ENCODE measurements at places on chromosomes 2 and 18.

DNA sequence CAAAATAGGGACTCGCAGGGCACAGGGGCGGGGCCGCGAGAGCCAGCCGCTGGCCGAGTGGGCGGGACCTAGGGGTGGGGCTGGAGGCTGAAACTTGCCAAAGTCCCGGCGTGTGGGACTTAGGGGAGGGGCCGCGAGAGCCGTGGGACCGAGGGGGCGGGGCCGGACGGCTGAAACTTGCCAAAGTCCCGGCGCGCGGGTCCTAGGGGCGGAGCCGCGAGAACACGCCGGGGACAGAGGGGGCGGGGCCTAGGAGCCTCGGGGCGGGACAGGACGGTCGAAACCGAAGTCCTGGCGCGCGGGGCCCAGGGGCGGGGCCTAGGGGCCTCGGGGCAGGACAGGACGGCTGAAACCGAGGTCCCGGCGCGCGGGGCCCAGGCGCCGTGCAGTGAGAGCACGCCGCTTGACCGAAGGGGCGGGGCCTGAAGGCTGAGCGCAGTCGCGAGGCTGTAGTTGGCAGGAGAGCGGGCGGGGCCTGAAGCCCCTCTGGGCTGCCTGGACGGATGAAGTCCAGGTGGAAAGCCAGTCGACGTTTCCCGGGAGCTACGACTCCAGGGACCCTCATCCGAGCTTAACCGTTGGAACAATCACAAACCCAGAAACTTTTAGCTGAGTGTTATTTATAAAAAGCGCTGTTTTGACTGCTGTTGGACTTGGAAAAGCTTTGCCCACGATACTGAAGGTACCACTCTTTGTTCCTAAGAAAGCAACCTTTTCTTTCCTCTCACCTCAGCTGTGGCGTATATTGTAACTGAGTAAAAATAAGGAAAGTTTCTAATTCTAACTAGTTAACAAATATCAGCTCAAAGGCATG, 475 bp upstream of the BARD1 start:
- DNase-seq: peak; percentile 88

- DNase-seq: no peak
These were observed 148.9 kb downstream of the ATP9B start for GRCh38 chr18:79217979-79218604.

GRCh38 chr2:18065249-18065648, 186.8 kb downstream of the KCNS3 start:
- no peak for DNase-seq

- no peak for DNase-seq
These were observed 226.8 kb upstream of the RAB6C start for GRCh38 chr2:129752686-129753085.

- DNase-seq: no peak
These were observed 43.3 kb downstream of the LONRF2 start for GRCh38 chr2:100278986-100279385.

DNA sequence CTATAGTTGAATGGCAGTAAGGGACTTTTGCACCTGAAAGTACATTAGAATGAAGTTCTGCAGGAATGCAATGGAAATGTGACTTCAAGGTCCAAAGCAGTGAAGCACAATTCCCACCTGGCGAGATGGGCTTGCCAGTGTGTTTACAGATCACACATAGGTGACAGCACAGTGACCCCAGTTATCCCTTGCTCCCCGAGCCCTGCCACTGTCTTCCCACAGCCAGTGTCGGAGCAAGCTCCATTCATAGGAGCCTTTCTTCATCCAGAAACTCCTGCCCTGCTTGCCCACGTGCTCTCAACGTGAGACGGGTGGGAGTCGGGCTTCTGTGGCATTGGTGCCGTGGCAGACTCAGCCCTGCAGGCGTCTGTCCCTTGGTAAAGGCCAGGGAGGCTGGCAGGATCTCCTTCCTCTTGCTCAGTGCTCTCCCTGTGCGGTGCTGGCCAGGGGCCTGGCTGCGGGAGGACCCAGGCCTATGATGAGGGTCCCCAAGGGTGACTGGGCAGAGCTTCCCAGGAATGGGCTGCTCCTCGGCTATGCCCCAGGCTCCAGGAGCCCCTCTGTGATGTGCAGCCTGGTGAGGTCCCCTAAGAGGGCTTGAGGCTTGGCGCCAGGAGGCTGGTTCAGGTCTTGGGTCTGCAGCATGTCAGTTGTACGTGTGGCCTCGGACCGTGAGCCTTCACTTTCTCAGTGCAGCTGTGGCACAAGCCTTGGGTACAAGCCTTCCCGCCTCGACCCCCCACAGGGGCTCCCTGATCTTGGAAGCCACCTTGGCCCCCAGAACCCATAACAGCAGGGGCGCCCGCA, 40.2 kb downstream of the SNED1 start:
- no peak for DNase-seq

DNA sequence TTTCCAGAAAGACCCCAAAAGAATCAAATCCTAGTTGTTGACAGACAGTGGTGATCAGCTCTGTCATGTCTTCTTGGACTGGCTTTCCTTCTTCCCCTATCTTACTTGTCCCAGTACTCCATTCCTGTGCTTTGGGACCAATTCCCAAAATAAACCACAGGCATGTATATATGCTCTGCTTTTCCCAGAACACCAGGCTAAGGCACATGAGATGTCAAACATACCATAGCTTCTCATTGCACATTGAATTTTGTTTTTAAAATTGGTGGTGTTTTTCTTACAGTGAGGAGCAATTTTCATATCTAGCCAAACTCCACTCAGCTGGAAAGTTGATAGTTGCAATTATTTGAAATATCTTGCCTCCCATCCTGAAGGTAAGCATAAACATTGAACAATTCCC, 88.9 kb upstream of the RGPD4 start:
- DNase-seq: no peak

- no peak for DNase-seq
These were observed 636.2 kb downstream of the EPHA4 start for GRCh38 chr2:220935789-220936321.

DNA sequence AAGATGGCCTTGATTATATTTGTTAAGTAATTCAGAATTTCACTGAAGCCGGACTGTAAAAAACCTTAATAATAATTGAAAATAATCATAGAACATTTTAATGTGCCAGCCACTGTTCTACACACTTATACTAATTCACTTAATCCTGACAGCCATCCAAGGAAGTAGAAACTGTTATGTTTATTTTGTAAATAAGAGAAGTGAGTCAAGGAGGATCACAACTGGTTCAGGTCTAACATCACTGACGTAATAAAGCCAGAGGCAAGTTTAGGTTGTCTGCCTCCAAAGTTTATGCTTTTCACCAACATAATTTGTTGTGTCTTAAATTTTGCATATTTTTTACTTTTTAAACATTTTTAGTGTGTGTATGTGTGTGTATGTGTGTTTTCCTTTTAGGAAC, 436.1 kb downstream of the LRRTM4 start:
- no peak for DNase-seq

GRCh38 chr2:195622966-195623365, 34.1 kb upstream of the SLC39A10 start:
- DNase-seq: no peak

DNA sequence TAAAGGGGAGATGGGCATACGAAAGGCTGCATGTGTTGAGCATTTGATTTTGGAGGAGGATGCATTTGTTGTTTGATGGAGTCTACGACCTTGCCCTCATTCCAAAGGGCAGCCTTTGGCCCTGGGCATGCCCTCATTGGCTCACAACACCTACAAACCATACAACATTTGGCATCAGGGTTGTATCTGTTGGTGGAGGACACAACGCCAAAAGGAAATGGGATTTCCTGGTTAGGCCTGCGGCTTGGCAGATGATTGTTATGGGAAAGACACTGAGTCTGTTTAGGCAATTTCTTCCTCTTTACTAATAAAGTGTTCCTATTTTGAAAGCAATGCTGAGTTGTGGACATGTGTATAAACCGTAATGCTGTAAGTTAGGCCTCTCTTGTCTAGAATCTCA, 246.9 kb downstream of the LDLRAD4 start:
- DNase-seq: no peak

DNA sequence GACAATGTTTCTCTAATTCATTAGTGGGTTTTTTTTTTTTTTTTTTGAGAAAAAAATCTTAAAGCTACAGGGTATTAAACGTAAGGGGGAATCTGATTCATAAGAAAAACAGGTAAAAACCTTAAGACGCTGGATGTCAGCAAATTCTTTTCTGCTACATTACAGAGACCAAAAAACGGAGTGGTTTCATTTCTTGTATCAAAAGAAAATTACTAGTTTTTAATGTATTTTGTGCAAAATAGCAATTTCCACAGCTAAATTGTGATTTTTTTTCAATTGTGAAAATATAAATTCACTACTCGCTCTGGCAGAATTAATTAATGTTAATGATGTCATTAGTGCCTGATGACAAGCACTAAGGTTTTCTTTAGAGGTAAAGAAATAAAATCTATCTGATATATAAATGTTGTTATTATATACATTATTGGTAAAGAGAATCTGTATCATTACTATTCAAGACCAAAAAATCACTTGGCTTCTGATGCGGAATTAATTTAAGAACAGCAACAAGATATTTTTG, 9.9 kb downstream of the OTX1 start:
- no peak for DNase-seq

DNA sequence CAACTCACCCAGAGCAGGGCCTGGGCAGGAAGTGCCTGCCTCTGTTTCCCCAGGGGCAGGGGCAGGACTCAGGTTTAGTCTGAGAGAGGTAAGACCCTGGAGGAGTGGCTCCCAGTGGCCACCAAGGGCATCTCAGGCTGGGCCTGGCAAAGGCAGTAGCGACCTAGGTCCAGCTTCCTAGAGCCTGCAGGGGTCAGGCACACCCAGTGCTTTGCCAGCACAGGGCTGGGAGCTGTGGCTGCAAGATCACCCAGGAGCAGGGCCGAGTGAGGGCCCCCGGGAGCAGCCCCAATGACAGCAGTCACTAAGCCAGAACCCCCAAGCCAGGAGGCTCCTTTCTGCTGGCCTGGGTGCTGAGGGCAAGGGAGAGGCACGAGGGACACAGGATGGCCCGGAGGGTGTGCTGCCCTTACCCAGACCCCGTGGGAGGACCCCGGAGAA, 8.8 kb upstream of the DUSP2 start:
- DNase-seq: no peak

DNA sequence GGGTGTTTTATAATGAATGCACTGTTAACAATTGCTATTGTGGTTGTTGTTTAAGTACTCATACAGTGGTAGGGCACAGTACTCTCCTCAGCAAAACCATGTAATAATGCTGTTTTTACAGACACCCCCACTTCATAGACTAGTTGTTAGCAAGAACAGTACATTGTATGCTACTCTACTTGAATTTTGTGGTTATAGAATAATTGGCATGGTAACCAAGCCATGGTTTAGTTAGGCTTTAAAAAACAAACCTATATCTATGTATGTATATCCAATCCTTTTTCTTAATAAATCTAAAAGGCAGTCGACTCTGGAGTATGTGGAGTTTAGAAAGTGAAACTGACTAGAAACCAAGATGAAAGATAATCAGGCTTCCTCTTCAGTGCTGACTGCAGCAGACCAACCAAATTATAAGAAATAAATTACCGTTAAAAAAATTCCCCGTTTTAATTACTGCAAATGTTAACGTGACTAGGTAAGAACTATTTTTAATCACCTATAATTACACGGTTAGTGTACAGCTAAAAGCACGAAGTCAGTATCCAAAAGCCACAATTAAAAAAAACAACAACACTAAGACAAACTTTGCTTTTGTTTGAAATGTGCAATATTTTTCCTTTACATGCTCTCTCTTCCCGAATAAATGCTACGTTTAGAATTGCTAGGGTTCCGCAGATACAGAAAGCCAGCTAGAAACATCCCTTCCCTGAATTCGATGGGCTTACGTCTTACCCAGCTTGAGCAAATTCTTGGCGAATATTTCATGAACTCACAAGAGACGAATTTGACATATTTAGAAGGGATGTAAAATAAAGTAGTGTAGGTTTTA, 113.3 kb upstream of the SERTAD2 start:
- no peak for DNase-seq

GRCh38 chr2:55165626-55166025, 66.5 kb downstream of the CLHC1 start:
- no peak for DNase-seq

DNA sequence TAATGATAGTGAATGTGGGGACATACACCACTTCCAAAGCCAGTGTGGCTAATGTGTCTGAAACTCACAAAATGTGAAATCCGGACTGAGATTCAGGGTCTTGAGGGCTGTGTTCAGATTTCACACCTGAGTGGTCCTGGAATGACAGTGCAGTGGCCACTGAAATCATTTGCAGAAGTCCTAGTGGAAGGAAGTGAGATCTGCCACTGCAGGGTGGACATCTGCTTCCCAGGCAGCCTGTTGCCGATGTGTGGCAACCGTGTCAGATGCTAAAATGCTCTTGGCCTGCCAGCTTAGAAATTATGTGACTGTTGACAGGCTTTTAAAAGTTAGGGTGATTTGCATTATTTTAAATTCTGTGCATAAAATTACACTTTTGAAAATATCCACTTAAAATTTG, 77.8 kb upstream of the TMEM200C start:
- DNase-seq: no peak

DNA sequence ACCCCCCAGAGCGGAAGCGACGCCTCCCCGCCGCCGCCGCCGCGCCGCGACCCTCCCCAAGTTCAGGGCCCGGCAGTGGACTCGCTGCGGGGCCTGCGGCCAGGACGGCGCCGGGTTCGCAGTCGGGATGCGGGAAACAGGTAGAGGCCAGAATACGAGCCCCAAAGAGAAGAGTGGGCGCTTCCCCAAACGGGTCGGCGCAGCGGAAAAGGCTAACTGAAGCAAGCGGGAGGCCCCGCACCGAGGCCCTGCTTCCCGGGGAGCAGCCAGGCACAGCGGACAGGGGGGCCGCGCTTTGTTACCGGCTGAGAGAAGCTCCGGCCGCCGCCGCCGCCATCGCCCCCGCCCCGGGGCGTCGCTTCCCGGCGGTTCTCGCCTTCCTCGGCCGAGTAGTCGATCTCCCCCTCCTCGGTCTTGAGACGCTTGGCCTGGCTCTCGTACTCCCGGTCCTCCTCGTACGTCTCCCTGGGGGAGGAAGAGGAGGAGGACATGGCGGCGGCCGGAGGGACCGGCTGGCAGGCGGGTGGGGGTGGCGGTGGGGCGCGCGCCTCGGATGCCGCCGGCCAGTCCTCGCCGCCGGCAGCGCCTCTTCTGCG, 494 bp downstream of the HNRNPLL start:
- DNase-seq: peak; percentile 96

DNA sequence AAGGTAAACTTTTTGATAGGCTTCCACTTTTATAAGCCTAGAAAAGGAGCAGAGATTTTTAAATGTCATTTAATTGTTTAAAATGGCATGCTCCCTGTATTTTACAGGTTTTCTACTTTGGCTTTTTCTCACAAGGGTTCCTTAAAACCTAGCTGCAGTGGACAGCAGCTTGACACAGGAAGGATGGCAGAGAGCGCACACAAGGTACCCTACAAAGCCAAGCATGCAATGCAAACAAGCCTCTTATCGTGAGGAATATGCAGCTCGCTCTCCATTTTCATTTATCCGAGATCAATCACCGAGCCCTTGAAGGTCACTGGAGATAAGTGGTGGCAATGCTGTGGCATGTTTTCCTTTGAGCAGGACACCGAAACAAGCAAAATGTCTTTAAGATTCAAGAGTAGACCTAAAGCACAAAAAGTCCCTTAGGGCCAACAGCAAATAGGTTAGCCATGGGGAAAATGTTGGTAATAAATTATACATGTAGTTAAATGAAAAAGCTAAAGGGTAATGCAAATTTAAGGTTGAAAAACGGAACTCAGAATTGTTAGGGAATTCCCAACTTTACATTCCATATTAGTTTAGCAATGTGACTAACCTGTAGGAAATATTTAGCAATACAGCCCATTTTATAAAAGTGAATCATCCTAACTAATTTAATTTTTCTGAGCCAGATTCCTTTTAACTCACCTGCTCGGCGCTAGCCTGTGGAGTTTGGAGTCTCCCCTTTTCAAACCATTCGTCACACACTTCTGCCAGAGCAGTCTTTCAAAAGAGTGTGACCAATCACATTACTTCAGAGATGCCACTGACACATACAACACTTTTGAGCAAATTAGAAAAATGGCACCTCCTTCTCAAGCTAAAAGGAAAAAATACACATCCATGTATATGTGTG, 337.9 kb upstream of the PKDCC start:
- DNase-seq: no peak

Data from right kidney (tissue), 9 donors.